ENCODE measurements at places on chromosomes 4 and X.

DNA sequence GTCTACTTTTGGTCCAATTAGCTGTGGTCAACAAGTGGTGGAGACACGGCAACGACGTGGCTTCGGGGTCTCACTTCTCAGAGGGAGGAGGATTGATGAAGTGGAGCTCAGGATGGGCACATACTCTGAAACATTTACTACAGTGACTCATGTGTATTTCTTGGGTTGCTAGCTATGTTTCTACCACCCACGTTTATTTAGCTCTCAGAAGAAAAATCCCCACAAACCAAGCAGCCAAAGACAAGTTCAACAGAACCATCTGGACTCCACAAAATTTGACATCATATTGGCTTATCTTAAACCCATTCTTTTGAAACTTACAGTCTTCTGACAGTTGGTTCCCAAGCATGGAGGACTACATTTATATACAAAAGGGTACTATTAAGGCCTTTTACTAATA lies 158.0 kb downstream of the CBLL2 start:
- no peak for DNase-seq

DNA sequence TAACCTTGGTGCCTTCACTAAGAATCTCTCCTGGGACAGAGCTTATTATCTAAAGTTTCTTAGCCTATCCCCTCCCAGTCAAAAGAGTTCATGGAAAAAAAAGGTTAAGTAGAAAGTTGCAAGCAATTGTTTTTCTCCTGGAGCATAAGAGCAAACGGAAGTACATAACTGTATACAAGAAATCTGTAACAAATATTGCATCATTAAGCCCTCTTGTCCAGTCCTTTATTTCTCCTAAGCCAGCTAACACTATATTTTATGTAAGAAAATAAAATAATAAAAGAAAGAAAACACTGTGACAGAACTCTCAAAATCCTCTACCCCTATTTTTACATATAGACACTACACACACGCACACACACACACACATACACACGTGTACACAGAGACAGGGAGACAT lies 255.3 kb downstream of the NAF1 start:
- DNase-seq: no peak

GRCh38 chrX:6954836-6955235 lies 192.7 kb upstream of the STS start:
- no peak for DNase-seq

- no peak for DNase-seq
Observed at GRCh38 chrX:107730991-107731766, 44.4 kb downstream of the TSC22D3 start.

- DNase-seq: no peak
Observed at GRCh38 chr4:93066749-93067148, 761.8 kb upstream of the ATOH1 start.

GRCh38 chr4:158015241-158015640 lies 157.6 kb downstream of the GASK1B start:
- no peak for DNase-seq

GRCh38 chr4:174505007-174505406 lies 17.3 kb downstream of the HPGD start:
- no peak for DNase-seq

DNA sequence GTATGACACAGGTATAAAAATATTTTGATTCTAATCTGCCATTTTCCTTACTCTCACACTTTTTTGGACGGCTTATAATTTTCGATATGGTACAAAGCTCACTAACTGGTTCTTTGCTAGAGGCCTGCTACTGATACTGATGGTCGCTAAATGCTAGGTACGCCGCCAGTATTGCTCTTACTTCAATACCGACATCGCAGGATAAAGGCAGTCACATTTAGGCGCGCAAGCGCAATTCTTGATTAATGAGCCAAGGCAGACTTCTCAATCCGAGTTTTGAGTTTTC lies 557 bp upstream of the USP38 start:
- DNase-seq: no peak

DNA sequence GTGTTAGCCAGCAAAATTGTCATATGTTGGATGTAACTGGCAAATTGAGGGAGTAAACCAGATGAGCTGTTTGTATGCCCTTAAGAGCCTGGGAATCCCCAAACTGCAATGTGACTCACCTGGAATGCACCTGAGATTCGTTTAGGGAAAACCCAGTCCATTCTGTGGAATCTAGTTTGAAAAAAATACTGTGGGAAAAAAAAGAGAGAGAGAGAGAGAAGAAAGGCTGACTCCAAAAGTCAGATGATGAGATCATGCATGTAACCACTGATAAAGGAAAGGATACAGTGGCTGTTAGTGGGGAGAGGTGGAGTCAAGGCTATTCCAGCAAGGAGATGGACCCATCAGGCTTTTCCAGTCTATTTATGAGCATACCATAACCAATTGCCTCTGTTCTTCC lies 48.5 kb downstream of the SLC9A7 start:
- no peak for DNase-seq

DNA sequence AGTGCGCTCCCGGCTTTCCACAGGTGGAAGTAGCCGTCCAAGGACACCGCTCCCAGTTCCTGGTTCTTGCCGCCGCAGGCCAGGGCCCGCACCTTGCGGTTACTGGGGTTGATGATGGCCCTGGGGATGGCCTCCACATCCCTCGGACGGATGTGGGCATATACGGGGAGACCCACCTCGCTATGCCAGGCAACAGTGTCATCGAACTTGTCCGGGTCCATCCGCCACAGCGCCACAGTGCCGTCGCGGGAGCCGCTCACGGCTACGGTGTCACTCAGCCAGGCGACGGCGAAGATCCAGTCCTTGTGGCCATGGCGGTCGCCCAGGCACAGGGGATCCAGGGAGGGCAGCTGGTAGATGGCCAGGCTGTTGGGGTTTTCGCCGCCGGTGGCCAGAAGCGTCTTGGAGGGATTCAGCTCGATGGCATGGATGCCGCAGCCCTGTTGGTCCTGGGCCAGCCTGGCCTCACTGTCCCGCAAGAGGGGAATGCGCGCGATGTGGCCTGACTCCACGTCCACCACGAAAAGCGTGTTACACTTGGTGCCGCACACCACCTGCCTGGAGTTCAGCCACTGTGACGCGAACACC lies 795 bp downstream of the DCAF12L1 start:
- no peak for DNase-seq

- DNase-seq: no peak
Observed at GRCh38 chr4:185800266-185800945, 11.6 kb downstream of the SORBS2 start.

GRCh38 chr4:70734168-70734954 lies 12.6 kb downstream of the RUFY3 start:
- DNase-seq: no peak

- DNase-seq: no peak
Observed at GRCh38 chr4:10192331-10192730, 75.7 kb upstream of the WDR1 start.

- DNase-seq: peak; percentile 1
Observed at GRCh38 chr4:108118505-108118904, 50.2 kb downstream of the LEF1 start.

GRCh38 chr4:70062000-70062399 lies 11.8 kb downstream of the HTN1 start:
- DNase-seq: no peak

DNA sequence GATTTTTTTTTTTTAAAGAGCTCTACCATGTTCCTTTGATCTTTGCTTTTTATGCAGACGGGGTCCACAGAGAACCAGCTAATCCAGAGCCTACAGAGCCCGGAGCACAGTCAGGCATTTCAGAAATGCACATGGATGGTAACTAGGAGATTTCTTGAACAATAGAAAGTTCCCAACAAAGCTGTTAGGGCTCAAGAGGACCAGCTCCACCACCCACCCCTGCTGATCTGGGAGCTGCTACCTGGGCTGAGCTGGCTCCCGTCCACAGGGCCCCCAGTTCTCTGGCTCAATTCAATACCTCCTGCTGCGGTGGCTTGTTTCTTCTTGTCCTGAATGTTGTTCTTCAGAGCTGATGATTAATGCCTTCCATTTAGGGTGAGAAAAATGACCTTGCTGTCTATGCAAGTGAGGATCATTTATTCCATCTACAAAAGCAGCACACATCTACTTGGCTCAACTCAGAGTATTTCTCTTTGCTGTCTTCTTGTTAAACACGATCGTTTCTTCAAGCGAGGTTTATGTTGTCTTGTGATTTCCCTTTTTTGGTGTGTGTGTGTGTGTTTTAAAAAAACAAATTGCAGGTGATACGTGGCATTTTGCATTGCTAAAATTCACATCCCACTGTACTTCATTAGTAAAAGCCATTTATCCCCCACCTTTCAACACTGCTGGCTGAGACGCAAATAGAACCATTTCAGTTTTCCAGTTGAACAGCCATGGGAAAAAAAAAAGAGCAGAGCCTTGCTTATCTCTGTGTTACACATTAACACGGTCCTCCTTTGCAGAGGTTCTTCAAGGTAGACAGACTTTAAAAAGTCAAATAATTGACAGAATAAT lies 31.3 kb downstream of the IGFBP7 start:
- no peak for DNase-seq

DNA sequence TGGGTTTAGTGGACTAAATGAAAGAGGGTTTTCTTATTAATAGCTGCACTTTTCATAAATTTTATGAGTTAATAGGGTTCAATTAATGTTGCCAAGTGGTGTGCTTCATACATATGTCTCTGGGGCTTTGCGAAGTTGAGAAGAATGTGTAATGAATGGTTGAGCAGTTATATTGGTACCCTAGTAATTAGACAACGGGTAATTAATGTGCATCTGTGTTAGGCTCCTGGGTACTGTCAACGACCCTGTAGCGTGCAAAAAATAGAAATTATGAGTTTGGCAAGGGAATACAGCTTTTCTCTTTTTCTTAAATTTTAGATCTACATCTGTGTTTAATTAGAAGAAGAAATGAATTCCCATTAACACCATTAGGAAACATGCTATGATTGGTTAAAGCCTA lies 1027.7 kb downstream of the ARAP2 start:
- DNase-seq: no peak

GRCh38 chr4:104457308-104457981 lies 37.2 kb downstream of the CXXC4 start:
- DNase-seq: no peak

DNA sequence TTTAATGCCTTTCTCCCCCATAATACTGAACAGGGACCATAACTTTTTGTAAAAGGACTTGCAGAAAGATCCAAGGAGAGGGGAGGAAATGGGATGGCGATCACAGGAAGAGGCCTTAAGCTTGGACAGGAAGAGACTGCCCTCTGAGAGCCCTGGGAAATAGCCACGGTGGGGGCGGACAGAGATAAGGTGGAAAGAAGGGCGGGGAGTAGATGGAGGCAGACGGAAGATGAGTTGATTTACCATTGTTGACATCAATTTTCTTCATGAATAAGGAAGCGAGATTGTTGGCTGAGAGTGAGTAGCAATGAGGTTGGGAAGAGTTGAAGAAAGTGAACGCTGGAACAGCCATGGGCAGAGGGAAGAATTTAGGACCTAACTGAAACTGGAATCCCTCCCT lies 63.4 kb downstream of the RASGEF1B start:
- no peak for DNase-seq

GRCh38 chrX:78314561-78314960 lies 12.8 kb downstream of the CYSLTR1 start:
- DNase-seq: no peak

GRCh38 chr4:19301527-19301926 lies 950.2 kb upstream of the SLIT2 start:
- no peak for DNase-seq

DNA sequence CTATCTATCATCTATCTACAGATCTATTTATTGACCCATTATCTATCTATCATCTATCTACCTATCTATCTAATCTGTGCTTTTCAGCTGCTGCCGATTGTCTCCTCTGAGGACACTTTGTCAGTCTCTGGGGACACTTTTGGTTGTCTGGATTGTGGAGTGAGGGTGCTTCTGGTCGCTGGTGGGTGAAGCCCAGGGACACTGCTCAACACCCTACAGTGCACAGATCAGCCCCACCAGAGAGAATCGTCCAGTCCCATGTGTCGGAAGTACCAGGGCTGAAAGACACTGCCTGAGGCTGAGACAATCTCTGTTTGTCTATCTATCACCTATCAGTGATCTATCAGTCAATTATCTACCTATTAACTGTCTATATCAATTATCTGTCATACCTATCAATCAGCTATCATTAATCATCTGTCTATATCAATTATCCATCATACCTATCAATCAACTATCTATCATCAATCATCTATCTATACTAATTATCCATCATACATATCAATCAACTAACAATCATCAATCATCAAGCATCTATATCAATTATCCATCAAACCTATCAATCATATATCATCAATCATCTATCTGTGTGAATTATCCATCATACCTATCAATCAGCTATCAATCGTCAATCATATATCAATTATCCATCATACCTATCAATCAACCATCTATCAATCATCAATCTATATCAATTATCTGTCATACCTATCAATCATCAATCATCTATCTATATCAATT lies 70.0 kb upstream of the PPP2R3B start:
- DNase-seq: no peak

GRCh38 chrX:149131774-149132173 lies 373.3 kb downstream of the IDS start:
- DNase-seq: no peak

DNA sequence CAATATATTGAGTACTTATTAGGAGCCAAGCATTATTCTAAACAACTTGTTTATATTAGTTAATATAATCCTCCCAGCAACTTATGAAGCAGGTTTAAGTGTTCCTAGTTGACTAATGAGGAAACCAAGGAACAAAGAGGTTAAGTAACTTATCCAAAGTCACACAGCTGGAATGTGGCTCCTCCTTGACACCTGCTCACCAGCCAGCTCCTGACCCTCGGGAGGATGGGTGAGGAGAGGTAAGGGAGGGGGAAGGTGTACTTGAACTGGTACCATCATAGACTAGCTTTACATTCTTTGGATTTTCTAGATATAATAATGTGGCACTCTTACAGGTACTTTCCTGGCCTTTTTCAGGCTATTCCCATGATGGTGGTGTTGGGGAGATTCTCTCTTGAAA lies 50.7 kb downstream of the ARHGEF38 start:
- DNase-seq: no peak

- no peak for DNase-seq
Observed at GRCh38 chr4:2688697-2689096, 67.4 kb downstream of the TNIP2 start.

- DNase-seq: no peak
Observed at GRCh38 chrX:119497185-119497584, 28.9 kb downstream of the SLC25A5 start.

- no peak for DNase-seq
Observed at GRCh38 chr4:16334601-16335000, 108.3 kb upstream of the TAPT1 start.

DNA sequence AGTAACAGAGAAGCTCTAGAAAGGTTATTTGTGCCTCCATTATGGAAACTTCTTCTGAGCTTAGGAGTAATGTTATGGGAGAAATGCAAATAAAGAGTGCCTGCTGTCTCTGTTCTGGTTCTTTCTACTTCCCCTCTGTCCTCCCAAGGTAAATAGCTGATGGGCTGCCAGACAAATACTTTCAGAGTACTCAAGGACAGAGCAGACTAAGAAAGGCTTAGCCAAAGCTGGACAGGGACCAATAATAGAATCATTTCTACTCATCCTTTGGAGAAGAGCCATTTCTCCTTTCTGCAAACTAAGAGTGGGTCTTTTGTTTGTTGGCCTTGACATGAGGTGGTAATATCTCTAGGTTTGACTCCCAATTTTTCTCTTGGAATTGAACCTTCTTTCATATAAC lies 136.1 kb downstream of the MID1IP1 start:
- no peak for DNase-seq

- DNase-seq: no peak
Observed at GRCh38 chr4:112910109-112910736, 139.2 kb upstream of the ANK2 start.

GRCh38 chr4:75908555-75908954 lies 6.3 kb upstream of the PPEF2 start:
- no peak for DNase-seq

GRCh38 chr4:163991298-163991865 lies 496.9 kb downstream of the TMA16 start:
- no peak for DNase-seq

Data from SHP77 treated with DMSO at 0.1 percent for 48 hours (cell line).